Endothelial cell of umbilical vein (primary cell): ENCODE measurements at places on chromosomes 13 and 19.
A peak's percentile ranks its signal among the peaks of the same experiment; 100 is the strongest.

DNA sequence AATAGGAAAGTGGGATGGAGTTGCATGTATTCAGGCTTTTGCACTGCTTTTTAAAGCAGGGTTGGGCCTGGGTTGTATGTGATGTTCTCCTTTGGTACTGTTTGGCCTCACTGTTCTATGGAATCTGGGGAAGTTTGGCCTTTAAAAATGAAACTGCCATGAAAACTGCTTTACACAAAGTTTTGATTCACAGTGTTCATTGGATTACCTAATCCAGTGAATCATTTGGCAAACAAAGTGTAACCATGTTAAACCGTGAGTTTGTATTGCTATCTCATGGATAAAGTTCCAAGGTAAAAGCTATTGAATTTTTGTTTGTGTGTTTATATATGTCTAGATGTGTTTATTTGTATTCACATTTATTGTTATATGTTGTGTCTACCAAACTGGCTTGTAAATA, 1658.6 kb downstream of the OLFM4 start:
- no peak for DNase-seq

- no peak for DNase-seq
Observed at GRCh38 chr13:43390619-43391018, 367.2 kb downstream of the DNAJC15 start.

- no peak for DNase-seq
Observed at GRCh38 chr13:64410276-64411053, 2819.7 kb downstream of the PCDH9 start.

DNA sequence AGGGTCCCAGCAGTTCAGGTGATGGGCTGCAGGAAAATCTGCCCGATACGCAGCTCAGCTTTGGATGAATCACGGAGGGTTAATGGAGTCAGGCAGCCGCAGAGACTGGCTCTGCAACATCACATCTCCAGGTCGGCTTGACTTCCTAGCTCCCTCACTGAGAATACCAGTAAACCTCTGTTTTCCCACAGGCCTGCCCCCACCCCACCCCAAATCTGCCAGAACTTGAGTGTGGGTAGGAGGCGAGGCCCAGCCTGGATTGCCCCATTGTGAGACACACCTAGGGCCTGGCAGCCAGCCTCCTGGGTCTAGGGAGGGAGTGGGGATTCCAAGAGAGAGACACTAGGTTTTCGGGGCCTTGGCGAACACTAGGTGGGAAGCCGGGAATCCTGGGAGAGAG, 3.7 kb upstream of the KRTDAP start:
- DNase-seq = no peak

- peak; percentile 16 for DNase-seq
Observed at GRCh38 chr13:25906191-25906661, 145.6 kb downstream of the SHISA2 start.

DNA sequence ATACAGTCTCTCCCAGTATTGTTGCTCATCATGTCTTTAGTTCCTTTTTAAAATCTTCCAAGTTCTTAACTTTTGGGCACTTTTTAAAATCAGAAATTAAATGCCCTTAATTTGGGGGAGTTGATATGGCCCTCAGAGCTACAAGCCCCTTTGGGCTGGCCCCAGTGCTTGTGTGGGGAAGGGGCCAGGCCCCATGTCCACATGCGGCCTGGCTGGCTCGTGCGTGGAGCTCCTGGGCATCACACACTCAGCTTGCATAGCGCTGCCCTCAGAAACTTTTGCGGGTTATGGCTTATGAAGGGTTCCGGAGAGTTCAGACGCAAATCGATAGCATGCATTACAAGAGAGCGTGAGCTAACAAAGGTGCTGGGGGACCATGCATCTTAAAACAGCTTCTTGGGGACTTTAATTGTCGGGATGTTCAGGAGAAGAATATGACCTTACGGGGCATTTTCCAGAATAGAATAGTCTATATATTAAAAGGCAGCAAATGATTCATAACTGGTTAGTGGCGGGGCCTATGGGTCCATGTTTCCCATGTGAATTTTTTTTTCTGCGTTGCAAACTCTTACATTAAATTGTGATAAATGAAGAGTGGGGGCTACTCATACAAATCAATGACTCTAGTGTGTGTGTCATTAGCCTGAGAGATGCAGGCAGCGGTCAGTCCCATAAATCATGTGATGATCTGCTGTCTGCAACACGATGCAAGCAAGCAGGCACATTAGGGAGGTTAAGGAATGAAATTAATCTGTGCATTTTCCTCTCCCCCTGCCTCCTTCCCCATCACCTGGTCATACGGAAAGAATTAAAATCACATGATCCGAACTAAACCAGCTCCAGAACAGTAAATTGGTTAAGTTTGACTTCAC, 185.8 kb upstream of the TSHZ3 start:
- DNase-seq = no peak

DNA sequence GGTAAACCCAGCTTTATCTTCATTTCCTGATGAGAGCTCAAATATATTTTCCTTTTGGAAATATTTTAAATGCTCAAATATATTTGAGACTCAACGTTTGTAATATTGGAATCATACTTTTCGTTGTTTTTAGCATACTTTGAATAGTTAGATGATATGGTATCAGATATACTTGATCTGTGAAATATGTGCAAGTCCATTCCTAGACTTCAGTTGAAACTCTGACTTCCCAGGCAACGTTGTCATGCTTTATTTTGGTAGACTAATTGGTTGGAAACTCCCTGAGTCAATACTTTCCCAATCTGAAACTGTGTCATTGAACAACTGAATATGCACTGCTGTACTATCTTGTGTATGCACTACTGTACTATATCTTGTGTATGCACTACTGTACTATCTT, 378.5 kb downstream of the MYO16 start:
- no peak for DNase-seq

GRCh38 chr13:102091231-102091630, 310.6 kb downstream of the FGF14 start:
- DNase-seq = no peak

GRCh38 chr19:8880868-8881488, 48.8 kb downstream of the MBD3L1 start:
- no peak for DNase-seq

DNA sequence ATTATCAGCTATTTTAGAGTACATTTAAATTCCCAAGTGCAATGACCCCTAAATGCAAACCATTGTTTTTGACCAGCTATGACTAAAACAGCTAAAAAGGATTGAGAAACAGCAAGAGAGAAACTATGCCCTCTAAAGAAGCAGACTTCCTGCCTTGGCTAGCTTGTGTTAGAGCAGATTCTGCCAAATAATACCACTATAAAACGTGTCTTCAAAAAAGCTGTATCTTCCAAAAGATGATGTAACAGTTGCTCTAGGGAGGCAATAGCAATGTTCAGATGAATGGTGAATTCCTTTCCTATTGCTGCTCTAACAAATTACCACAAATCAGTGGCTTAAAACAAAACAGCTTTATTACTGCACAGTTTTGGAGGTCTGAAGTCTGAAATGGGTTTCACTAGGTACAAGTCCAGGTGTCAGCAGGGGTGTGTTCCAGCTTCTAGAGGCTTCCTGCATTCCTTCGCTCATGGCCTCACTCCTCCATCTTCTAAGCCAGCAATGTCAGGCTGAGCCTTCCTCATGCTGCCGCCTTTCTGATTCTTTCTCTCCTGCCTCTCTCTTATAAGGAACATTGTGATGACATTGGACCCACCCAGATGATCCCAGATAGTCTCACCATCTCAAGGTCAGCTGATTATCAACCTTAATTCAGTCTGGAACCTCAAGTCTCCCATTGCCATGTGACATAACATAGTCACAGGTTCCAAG, 84.5 kb downstream of the LRRC63 start:
- peak; percentile 73 for DNase-seq

DNA sequence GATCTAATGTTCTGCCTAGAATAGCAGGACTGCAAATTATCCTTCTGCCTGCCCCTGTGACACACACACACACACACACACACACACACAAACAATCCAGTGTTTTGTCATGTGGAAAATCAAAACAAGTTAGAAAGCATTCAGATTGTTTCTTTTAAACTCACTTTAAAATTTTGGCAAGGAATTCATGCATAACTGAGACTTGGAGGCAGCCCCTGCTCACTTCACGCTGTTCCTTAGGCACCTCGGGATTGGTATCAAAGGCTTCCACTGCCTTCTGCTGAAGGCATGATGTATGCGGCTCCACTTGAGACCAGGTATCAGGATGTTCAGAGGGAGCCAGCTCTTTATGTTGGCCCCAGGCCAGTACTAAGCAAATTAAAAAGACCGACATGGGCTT, 158.7 kb downstream of the OXGR1 start:
- DNase-seq = no peak

- no peak for DNase-seq
Observed at GRCh38 chr13:97809576-97809975, 143.9 kb upstream of the IPO5 start.

DNA sequence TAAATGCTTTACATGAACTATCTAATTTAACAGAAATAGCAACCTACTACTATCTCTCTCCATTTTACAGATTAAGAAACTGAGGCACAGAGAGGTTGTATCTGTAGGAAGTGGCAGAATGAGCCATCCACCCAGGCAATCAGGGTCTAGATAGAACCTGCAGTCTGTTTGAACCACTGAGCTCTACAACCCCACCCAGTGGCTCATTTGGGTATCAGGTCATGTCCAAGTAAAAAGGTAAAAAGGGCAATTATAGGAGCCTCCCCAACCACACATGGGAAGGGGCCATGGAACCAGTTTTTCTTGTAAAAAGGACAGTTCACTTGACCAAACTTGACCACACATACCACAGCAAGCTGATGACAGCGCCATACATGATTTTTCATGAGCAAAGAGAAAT, 92.9 kb upstream of the SGCG start:
- no peak for DNase-seq

DNA sequence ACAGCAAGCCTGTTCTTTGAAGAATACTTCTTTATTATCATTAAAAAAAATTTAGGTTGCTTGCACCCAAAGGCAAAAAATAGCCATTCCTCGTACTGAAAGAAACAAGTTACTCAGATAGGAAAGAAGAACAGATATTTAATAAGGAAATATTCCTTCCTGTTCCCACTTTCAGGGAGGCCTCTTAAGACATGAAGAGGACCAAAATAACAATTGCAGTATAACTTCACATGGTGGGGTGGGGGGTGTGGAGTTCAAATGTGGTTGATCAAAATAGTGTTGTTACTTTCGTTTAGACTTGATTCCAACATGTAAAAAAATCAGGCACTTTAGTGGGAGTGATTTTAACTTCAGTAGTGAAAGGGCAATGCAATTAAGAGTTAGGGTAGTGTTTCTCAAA, 3.6 kb downstream of the RGCC start:
- DNase-seq = no peak

DNA sequence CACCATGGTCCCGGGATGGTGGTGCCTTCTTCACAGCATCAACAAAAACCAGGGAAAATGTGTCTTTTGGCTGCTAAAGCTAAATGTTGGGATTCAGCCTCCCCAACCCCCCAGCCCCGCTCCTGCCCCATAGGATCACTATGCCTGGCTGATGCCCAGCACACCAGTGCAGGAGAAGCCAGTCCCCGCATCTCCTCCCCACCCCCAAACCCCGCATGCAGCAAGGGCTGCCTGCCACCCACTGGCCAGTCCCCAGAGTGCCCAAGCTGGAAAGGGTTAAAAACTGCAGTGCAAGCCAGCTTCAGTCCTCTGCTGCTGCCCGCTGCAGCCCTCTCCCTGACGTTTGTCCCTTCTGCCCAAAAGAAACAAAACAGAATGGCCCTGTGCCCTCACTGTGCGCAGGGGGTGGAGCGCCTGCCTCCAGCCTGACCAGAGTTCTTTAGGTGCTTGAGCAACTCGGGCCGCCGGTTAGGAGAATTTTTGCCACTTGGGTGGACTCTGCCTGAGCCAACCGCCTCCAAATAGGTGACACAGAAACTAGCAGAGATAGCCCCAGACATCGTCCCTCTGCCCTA, 3.7 kb downstream of the CALM3 start:
- no peak for DNase-seq

GRCh38 chr13:44022196-44022595, 142.5 kb downstream of the LACC1 start:
- DNase-seq = no peak

GRCh38 chr13:101258071-101258470, 158.2 kb downstream of the NALCN start:
- DNase-seq = peak; percentile 84

DNA sequence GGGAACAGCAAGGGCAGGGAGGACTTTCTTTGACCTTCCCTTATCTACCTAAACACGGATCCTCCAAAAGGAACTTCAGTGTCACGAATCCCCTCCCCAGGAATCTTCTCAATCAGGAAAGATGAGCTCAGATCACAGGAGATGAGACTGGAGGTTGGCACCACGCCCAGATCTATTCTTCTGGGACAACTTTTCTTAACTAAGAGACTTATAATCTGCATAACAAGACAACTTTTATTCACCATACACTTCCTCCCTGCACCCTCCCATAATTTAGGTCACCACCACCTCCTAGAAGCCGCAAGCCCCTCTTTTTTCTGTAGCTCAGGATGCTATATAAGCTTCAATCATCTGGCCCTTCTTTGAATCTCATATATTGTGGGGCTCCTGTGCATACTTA, 19.2 kb upstream of the AKT2 start:
- no peak for DNase-seq

- no peak for DNase-seq
Observed at GRCh38 chr19:17948931-17949930, 16.4 kb downstream of the CCDC124 start.

DNA sequence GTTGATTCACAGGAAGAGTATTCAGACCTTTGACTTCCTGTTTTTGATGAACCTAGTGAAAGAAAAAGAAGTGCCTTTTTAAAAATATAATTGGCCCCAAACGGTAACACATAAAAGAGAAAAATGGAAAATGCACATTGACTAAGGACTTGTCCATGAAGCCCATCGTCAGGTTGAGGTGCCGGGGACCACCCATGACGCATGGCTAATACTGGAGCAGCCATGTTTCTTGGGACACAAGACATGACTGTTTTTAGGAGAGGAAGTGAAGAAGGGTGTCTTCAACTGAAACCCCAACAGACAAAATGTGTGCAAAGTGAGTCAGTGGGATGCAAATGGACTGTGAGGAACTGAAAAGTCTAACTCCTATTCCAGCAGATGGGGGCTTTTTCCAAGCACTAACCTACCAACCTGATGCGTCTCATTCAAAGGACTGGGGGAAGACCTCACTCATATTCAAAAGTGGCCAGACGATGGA, 459.4 kb downstream of the FOXO1 start:
- no peak for DNase-seq

DNA sequence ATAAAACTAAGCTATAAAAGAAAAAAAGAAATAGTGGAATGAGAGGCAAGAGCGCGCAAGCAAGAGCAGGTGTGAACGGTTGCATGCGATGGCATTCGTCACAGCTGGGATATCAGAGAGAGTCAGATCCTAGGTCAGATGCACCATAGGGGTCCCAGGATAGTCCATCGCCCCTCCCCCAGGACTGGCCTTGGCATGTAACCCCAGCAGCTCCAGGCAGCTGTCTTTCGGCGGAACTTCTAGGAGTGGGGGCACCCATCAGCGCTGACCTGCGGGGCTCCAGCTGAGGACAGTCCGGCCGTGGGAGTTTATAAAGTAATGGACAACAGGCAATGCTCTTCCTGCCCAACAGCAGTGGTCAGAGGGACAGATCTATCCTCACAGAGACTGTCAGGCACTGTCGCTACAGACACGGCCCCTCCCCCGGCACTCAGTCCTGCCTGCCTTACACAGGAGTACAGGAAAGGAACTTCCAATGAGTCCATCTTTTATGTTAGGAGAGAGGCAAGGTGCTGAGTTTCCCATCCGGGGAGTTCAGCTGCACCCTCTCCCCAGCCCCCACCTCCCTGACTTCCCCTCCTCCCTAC, 1.4 kb downstream of the SIAH3 start:
- DNase-seq = no peak
